ENCODE measurements at places on chromosomes 7 and 10. TPM values are rescaled to one million over a fixed set of nuclear protein-coding genes. Genes with fewer than 3 reads are reported as not detected.

CALHM1 gene
- total RNA-seq = not detected

ZNF107 gene
- total RNA-seq = 0.75 TPM

RAMP3 gene
- total RNA-seq = 7.5 TPM

GRCh38 chr10:77532068-77532467 is 105.5 kb downstream of the KCNMA1 start:
- no peaks in the 10 kb centered on the region for H3K4me1 ChIP-seq
- H3K36me3 ChIP-seq = no peaks in the 10 kb centered on the region
- H3K4me3 ChIP-seq = no peak overlapping the region
- H3K27me3 ChIP-seq = no peaks in the 10 kb centered on the region
- DNase-seq = no peak
- H3K27ac ChIP-seq = no peak overlapping the region

DNA sequence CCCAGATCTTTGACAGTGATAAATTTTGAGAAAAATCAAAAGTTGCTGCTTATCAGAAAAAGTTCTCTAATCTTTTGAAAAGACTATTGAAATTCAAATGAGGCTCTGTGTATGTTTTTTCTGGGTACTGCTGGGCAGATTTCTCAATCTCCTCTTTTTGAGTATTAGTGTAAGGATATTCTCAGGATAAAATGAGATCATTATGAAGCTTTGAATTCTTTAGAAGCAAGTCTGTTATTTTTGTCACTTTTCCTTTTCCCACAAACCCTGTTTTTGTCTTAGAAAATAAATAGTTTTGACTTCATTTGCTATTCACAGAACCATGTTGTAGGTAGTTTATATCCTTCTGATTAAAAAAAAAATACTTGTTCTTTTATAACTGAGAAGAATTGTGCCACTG is 7.9 kb downstream of the STAM start:
- DNase-seq = no peak
- no peak overlapping the region for H3K4me3 ChIP-seq
- H3K27me3 ChIP-seq = no peaks in the 10 kb centered on the region
- no peak overlapping the region for H3K27ac ChIP-seq
- H3K36me3 ChIP-seq = no peaks in the 10 kb centered on the region

GRCh38 chr7:66453340-66453739 is 175.3 kb upstream of the KCTD7 start:
- H3K27me3 ChIP-seq = no peaks in the 10 kb centered on the region
- H3K27ac ChIP-seq = no peak overlapping the region
- no peaks in the 10 kb centered on the region for H3K4me1 ChIP-seq
- DNase-seq = no peak
- no peaks in the 10 kb centered on the region for H3K36me3 ChIP-seq

- H3K4me3 ChIP-seq = no peak overlapping the region
- no peaks in the 10 kb centered on the region for H3K27me3 ChIP-seq
- no peaks in the 10 kb centered on the region for H3K4me1 ChIP-seq
- H3K27ac ChIP-seq = no peak overlapping the region
- peak; percentile 35 for DNase-seq
Observed at GRCh38 chr7:93715234-93715633, 140.7 kb upstream of the CALCR start.

DNA sequence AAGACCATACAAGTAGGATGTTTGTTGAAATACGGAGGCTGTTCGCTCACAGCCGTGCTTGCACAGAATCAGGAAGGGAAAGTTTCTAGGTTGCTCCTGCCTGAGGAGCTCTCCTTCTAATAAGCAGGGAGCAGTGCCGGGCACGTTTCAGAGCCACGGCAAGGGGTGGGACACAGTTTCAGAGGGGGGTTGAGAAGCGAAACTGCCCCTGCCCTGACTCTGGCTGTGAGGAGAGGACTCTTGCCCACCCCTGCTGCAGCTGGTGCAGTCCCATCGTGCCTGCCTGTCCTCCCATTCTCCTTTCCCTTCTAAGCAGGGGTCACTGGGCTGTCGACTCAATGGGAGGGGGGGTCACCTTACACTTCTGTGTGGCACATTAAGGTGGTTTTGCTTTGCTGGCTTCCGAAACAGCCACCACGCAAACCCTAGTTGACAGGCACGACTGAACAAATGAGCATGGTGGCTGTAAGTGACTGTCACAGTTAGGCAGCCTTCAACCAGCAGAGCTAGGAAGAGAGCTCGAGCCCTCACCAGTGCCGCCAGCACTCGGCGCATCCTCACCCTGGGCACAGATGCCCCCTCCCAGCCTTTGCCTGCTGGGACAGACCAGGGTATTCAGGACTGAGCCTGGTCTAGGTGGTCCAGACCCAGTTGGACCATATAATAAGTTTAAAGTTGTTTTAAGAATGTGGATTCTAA is 37.5 kb downstream of the ZNF467 start:
- no peaks in the 10 kb centered on the region for H3K36me3 ChIP-seq
- H3K27ac ChIP-seq = no peak overlapping the region
- no peaks in the 10 kb centered on the region for H3K27me3 ChIP-seq
- peak; percentile 51 for DNase-seq
- H3K4me1 ChIP-seq = no peaks in the 10 kb centered on the region

DNA sequence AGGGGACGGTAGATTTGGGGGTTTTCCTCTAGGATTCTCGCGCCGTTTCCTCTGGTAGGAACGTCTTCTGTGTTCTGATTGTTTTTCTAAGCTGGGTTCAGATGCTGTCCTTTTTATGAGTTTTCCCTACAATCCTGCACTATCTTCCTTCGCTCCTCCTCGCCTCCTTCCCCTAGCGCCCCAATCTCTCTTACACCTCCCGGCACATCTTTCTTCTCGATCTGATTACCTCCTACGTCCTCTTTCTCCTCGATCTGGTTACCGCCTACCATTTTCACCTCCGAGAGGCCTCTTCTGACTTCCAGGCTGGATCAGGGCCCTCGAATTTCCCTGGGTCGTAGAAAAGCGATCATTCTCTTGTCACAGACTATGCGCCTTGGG is 413 bp downstream of the BUD31 start:
- H3K27ac ChIP-seq = peak overlapping the region; percentile 100
- peaks cover 17% of the 10 kb centered on the region for H3K4me1 ChIP-seq
- no peak for DNase-seq
- no peaks in the 10 kb centered on the region for H3K27me3 ChIP-seq
- no peaks in the 10 kb centered on the region for H3K36me3 ChIP-seq
- H3K4me3 ChIP-seq = peak overlapping the region; percentile 90

GRCh38 chr10:110042891-110043290 is 35.1 kb downstream of the ADD3 start:
- peaks cover 38% of the 10 kb centered on the region for H3K4me1 ChIP-seq
- DNase-seq = no peak
- H3K27ac ChIP-seq = no peak overlapping the region
- no peaks in the 10 kb centered on the region for H3K36me3 ChIP-seq

DNA sequence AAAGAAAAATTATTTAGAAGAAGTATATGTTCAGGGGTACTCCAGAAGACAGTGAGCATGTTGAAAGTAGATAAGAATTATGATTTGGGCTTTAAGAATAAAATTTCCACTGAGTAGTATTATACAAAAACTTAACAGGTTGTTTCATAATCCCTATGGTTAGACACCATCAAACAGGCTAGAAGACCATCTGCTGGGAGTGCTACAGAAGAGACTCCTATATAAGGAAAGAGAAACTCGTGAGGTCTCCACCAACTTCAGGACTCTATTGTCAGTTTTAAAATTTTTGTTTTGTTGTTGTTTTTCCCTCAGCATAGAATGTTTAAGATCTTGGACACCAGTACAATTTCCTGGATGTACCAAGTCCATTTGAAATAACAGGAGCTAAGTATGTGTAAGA is 13.1 kb downstream of the DNAJC1 start:
- H3K27me3 ChIP-seq = no peaks in the 10 kb centered on the region
- H3K4me1 ChIP-seq = no peaks in the 10 kb centered on the region
- no peak overlapping the region for H3K4me3 ChIP-seq
- no peaks in the 10 kb centered on the region for H3K36me3 ChIP-seq

GRCh38 chr7:120586571-120586970 is 271.4 kb downstream of the TSPAN12 start:
- no peaks in the 10 kb centered on the region for H3K27me3 ChIP-seq
- no peak for DNase-seq
- H3K36me3 ChIP-seq = no peaks in the 10 kb centered on the region
- H3K27ac ChIP-seq = no peak overlapping the region
- no peak overlapping the region for H3K4me3 ChIP-seq
- H3K4me1 ChIP-seq = no peaks in the 10 kb centered on the region

DNA sequence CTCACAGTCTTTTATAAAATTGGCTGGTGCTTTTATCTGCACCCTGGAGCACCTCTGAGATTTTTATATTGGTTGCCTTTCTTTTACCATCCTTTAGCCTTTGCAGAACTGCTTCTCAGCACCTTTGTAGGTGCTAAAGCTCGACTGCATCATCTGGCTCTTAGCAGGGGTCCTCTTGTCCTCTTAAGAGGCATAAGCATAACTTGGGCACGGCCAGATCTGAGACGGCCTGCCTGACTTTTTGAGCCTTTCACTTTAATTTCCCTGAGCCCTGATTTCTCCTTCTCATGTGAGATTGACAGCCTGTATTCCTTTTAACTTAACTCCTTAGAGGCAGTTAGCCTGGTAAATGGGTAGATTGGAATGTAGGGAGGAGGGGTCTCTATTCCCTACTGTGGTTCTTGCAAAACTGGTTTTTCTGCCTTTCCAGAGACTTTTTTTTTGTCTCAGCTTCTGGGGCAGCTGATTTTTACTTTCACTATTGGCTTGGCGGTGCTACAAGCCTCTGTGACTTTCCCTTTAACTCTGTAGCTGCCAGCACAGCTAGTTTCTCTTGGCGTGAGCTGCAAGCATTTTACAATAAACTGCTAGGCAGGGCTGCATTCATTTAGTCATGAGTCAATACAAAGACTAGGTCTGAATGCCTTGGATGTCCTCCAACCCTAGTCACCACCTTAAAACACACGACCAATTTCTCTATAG is 24.0 kb downstream of the ZPBP start:
- peak; percentile 34 for DNase-seq
- H3K4me3 ChIP-seq = peak overlapping the region; percentile 43
- H3K36me3 ChIP-seq = no peaks in the 10 kb centered on the region

DNA sequence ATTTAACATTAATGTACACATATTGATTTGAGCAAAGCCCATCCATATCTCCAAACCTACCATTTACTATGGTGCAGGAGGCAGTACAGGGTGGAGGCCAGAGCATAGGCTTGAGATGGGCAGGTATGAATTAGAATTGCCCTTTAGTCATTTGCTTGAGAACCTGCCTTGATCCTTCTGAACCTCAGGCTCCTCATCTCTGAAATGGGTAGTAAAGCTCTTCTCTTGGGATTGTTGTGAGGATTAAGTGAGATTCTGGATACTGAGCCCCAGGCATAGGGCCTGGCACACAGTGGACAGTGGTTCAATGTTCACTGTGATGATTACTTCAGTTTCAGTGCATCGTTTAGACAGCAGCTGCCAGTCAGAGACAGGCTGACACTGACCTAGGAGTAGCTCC is 5.0 kb upstream of the ATXN7L1 start:
- H3K27me3 ChIP-seq = no peaks in the 10 kb centered on the region
- H3K36me3 ChIP-seq = no peaks in the 10 kb centered on the region
- no peak overlapping the region for H3K4me3 ChIP-seq
- H3K27ac ChIP-seq = no peak overlapping the region

- H3K4me1 ChIP-seq = peaks cover 6% of the 10 kb centered on the region
- H3K27me3 ChIP-seq = peaks cover 5% of the 10 kb centered on the region
- peak within 1 kb of the TSS; percentile 65 for H3K27ac ChIP-seq
- no peaks in the 10 kb centered on the region for H3K36me3 ChIP-seq
- peak within 1 kb of the TSS; percentile 35 for H3K4me3 ChIP-seq
- peak; percentile 50 for DNase-seq
Observed at GRCh38 chr10:7410862-7411670, at the start of gene SFMBT2. TSS of gene SFMBT2 (minus strand) at chr10:7411034. CDS start at chr10:7381898, 29,136 bp downstream.

Measured in pancreas (tissue), 10 donors.